CD8-positive, alpha-beta memory T cell (primary cell): ENCODE measurements at places on chromosomes 11 and 22. TPM values are rescaled to one million over a fixed set of nuclear protein-coding genes. Genes with fewer than 3 reads are reported as not detected.

BEST1 gene
- 0.09 TPM for total RNA-seq

DNA sequence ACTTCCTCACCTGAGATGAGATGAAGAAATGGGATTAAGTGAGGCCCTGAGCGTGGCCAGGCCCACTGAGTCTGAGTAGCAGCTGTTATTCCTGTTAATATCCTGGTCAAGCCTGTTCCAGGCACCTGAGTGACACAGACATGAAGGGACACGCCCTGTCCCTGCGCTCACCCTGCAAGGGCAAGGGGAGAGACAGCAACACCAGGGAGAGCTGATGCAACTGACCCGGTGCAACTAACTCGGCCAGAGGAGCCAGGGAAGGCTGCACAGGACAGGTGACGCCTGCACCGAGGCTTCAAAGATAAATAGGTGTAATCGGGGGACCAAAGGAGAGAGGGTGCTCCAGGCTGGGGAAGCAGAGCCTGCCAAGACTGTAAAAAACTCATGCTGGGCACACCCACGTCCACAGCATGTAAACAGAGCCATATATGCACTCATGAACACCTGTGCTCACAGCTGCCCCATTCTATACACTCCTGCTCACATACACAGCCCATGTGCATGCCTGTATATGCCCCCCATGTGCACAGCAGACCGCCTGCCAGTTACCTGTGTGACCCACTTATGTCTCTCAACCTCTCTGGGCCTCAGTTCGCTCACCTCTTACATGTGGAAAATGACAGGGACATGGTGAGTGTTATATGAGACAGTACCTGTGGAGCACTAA lies 22.8 kb upstream of the GCAT start:
- DNase-seq: no peak

DNA sequence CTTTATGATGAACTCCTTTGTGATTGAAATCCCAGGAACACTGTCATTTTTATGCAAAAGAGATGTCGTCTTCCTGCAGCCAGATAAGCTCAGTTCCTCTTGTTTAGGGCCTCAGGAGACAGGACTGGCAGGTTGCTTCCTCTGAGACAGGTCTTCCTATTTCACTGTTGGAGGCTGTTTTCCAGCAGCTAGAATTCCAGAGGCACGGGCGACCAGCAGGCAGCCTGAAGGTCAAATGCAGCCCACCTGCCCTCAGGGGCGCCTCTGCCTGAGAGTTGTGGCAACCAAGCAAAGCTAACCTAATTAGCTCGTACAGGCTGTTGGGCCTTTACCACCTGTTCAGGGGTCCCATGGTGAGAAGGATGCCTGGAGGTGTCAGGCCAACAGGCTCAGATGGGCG lies 22.3 kb downstream of the SLC6A5 start:
- DNase-seq: no peak

DNA sequence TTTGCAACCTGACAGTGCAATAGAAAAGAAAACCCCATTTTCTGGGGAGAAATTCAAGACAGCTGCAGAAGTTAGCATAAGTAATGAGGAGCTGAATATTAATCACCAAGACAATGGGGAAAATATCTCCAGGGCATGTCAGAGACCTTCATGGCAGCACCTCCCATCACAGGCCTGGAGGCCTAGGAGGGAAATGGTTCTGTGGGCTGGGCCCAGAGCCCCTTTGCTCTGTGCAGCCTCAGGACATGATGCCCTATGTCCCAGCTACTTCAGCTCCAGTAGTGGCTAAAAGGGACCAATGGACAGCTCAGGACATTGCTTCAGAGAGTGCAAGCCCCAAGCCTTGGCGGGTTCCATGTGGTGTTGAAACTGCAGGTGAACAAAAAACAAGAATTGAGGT lies 14.6 kb upstream of the DKK3 start:
- DNase-seq: no peak
